Thoracic aorta (tissue), 2 donors: ENCODE measurements at places on chromosomes 3 and 15. TPM values are rescaled to one million over a fixed set of nuclear protein-coding genes. Genes with fewer than 3 reads are reported as not detected.

Gene BCHE
- total RNA-seq = 2.2 TPM

GRCh38 chr15:84143753-84144314, 91.7 kb upstream of the GOLGA6L4 start:
- no peaks in the 10 kb centered on the region for H3K27me3 ChIP-seq
- no peak overlapping the region for H3K27ac ChIP-seq
- no peaks in the 10 kb centered on the region for H3K4me1 ChIP-seq
- H3K4me3 ChIP-seq = no peak overlapping the region
- no peak for DNase-seq

Gene NLGN1
- 18.3 TPM for total RNA-seq

Gene CSPG5
- total RNA-seq = 0.14 TPM

GRCh38 chr3:77303955-77304699, 264.2 kb downstream of the ROBO2 start:
- H3K4me1 ChIP-seq = no peaks in the 10 kb centered on the region
- no peaks in the 10 kb centered on the region for H3K27me3 ChIP-seq
- DNase-seq = no peak
- no peak overlapping the region for H3K27ac ChIP-seq
- no peaks in the 10 kb centered on the region for H3K36me3 ChIP-seq

- H3K27me3 ChIP-seq = no peaks in the 10 kb centered on the region
- no peaks in the 10 kb centered on the region for H3K36me3 ChIP-seq
- no peaks in the 10 kb centered on the region for H3K4me1 ChIP-seq
- no peak overlapping the region for H3K4me3 ChIP-seq
- no peak overlapping the region for H3K27ac ChIP-seq
Measured at GRCh38 chr15:83559310-83559966, 94.5 kb upstream of the ADAMTSL3 start.

DNA sequence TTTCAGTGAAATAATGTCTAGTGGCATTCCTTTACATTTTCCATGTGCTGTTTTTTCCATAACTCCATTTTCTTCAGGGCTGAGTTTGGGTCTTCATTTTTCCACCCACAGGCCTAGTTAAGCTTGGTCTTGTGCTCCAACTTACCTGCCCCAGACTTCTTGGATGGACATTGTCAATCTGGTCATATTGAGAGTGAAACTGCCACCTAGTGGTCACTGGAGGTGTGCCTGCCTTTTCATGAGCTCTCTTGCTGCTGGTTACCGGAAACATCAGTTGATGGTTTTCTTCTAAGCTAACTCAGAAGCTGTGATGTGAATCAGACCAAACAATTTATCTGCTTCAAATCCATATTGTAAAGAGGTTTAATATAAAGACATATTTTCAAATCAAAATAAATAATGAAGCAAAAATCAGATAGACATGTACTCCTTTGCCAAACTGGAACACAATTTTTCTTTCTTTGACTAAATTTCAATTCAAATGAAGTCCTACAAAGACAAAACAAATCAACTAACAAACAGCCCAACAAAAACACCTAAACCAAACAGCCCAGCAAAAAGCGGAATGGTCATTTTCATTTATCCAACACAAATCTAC, 135.1 kb upstream of the RASGRP1 start:
- no peak overlapping the region for H3K27ac ChIP-seq
- H3K36me3 ChIP-seq = no peaks in the 10 kb centered on the region
- H3K27me3 ChIP-seq = no peaks in the 10 kb centered on the region
- DNase-seq = no peak

Gene NDN
- total RNA-seq = 80.0 TPM

Gene KCNMB2
- not detected for total RNA-seq

GRCh38 chr3:364287-364686, 167.7 kb downstream of the CHL1 start:
- H3K4me1 ChIP-seq = no peaks in the 10 kb centered on the region

Gene CACNA2D3
- 4.0 TPM for total RNA-seq

- peak overlapping the region; percentile 90 for H3K27ac ChIP-seq
- no peaks in the 10 kb centered on the region for H3K36me3 ChIP-seq
- no peak for DNase-seq
- peak overlapping the region; percentile 89 for H3K4me3 ChIP-seq
Measured at GRCh38 chr3:127590282-127590592, 296 bp downstream of the TPRA1 start.

GRCh38 chr15:68301301-68301700, 23.8 kb downstream of the FEM1B start:
- H3K4me3 ChIP-seq = no peak overlapping the region
- no peak for DNase-seq
- H3K4me1 ChIP-seq = peaks cover 5% of the 10 kb centered on the region
- peaks cover 42% of the 10 kb centered on the region for H3K36me3 ChIP-seq
- H3K27ac ChIP-seq = no peak overlapping the region
